ENCODE measurements at places on chromosomes 2 and 18.
A peak's percentile ranks its signal among the peaks of the same experiment; 100 is the strongest.

DNA sequence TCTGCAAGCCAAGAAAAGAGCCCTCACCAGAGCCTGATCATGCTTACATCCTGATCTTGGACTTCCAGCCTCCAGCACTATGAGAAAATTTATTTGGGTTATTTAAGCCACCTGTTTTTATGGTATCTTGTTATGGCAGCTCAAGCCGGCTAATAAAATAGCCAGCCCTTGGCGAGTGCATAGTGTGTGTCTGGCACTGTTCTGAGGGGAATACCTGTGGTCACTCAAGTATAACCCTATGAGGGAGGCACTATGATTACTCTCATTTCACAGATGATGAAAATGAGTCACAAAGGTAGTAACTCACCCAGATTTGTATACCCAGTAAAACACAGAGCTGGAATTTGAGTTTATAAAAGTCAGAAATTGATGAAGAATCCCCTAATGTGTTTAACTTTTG is 556.9 kb upstream of the SETBP1 start:
- DNase-seq: no peak

GRCh38 chr2:40962026-40962425 is 510.1 kb upstream of the SLC8A1 start:
- no peak for DNase-seq

- DNase-seq: no peak
Measured at GRCh38 chr2:34308140-34308539, 709.0 kb upstream of the FAM98A start.

DNA sequence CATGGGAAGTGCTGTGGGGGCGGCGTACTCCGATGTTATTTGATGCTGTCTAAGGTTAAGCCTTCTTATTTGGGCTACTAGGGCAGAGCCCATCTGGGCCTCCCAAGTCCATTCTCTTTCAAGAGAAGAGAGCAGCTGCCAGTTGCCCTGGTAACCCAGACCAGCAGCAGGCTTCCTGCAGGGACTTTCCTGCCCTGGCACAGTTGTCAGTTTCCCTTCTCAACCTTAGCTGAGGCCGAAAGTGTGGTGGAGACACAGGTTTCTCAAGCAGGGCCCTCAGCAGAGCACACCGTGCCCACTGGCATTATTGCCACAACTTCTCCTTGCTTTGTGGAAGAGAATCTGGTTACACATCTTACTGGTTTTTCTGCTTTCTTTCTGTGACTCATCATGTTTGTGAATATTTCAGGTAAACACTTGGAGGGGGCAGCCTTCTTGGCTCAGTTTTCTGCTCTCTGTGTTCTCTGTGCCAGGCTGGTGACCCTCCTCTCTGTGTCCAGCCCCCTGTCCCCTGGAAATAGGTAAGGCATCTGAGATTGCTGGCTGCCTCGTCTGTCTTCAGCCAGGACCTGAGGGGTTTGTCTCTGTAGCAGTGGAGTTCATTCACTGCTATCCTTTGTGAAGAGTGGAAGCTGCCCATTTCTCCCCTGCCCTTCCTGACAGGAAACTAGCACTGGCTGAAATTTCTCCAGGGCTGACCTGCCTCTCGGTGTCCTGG is 111.0 kb downstream of the B3GNT2 start:
- no peak for DNase-seq

GRCh38 chr2:148541792-148542191 is 102.8 kb upstream of the EPC2 start:
- no peak for DNase-seq

DNA sequence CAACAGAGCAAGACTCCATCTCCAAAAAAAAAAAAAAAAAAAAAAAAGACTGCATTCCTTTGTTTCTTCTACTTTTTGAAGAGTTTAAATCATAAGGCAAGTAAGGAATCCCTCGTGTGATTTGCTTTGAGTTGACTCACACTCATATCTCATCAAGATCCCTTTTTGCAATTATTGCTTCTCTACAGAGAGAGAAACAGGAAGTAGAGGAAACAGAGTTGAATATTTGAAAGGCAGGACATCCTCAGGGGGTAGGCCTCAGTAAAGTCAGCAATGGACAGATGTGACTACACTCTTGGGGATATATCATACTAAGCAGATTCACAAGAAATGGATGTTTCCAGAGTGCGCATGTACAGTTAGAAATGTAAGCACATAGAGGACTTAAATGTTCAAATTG is 11.2 kb upstream of the EFR3B start:
- no peak for DNase-seq

GRCh38 chr2:108587621-108588020 is 53.4 kb downstream of the LIMS1 start:
- DNase-seq: no peak

DNA sequence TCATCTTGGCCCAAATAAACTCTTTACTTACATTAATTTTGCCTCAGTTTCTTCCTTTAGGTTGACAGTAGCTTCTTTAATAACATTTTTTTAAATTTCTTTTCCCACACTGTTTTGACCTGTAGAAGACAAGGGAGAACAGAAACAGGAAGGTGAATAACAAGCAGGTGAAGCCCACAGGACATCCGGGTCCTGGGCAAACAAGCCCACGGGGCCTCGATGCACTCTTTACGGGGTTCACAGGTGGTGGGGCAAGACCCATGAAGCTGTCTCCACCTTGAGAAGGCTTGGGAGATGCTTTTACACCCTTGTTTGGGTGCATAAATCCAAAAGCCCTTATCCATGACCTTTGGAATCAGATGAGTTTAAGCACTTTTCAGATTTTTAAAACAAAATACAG is 301.0 kb upstream of the MGAT5 start:
- no peak for DNase-seq

- no peak for DNase-seq
Measured at GRCh38 chr2:206423147-206423546, 20.2 kb upstream of the ADAM23 start.

DNA sequence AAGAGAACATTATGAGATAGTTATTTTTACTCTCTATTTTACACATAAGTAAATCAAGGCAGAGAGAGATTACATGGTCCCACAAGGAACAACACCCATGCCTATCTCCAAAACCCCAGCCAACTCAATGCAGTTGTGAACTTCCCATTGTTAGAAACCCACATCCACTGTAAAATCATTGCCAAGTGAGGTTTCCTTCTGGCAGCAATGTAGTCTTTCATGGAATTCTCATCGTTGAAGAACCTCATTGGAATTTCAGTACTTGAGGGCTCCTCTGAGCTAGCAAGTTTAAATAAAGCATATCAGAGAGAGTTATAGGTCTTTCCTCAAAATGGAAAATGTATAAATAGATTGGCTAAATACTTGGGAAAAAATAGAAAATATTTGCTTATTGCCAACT is 105.2 kb downstream of the RAD51AP2 start:
- DNase-seq: no peak

GRCh38 chr2:190277234-190278112 is 42.2 kb downstream of the HIBCH start:
- no peak for DNase-seq

DNA sequence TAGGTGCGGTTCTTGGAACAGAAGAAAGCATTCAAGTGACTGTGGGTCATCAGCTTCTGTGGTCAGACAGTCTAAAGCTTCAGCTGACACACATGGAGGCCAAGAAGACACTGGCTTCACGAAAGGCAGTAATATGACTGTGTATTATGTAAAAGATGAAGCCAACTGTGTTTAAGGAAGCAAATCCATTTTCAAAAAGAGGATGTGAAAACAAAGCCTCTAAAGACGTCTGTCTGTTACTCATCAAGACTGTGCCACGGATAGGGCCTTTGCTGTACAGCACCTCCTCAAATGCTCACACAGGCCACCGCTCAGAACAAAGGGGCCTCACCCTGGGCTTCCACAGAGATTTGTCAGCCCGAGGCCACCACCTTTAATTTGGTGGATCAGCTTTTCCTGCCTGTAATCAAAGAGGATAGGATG is 21.1 kb upstream of the TMEM163 start:
- DNase-seq: no peak

GRCh38 chr18:71001597-71001996 is 712.8 kb downstream of the SOCS6 start:
- no peak for DNase-seq

GRCh38 chr18:10890022-10890421 is 259.3 kb downstream of the PIEZO2 start:
- no peak for DNase-seq

- no peak for DNase-seq
Measured at GRCh38 chr18:48673853-48674721, 135.3 kb downstream of the CTIF start.

- DNase-seq: no peak
Measured at GRCh38 chr18:44898498-44898897, 217.8 kb downstream of the SETBP1 start.

DNA sequence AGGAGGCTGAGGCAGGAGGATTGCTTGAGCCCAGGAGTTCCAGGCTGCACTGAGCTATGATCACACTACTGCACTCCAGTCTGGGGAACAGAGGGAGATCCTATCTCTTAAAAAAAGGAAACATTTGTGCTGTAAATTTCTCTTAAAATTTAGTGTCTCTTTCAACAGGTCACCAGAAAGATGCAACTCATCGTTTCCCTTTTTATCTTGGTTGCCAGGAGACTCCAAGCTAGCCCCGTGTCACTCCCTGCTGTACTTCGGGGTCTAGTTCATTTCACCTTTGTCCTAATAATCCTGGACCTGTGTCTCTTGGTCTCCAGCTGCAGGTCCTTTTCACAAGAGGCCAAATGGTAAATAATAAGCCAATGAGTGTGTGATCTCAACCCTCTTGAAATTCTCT is 7.1 kb downstream of the HS1BP3 start:
- DNase-seq: no peak

DNA sequence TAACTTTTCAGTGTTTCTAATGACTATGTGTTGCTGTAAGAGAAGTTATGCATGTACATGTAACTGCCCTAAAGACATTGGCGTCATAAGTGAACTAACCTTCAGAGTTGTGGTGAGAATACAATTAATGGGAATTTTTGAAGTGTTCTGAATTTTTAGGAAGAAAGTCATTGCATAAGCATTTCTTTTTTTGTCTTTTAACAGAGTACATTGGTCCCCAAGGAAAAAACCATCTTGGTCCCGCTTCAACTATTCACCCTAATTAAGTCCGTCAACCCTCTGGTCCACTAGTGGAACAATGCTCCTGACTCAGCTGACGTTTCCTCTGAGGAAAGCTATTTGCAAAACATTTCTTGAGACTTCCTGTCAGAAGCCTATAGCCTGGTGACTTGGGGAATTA is 41.1 kb upstream of the VIT start:
- DNase-seq: no peak

DNA sequence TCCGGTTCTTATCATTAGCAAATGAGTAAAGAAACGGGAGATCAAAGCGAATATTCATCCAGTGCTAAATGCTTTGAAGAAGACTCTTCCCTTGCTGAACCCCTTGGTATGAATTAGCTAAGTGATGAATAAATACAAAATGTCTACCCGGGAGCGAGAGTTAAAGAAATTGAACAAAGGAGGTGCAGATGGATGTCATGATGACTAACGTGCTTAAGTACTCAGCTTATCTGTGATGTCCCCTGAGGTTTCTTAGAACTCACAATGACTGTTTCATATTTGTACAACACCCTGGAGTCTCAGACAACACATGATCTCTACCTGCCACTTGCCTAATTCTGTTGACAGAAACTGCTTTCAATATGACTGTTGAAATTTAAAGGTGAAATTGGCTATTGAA is 148.5 kb downstream of the TMEM200C start:
- DNase-seq: no peak

DNA sequence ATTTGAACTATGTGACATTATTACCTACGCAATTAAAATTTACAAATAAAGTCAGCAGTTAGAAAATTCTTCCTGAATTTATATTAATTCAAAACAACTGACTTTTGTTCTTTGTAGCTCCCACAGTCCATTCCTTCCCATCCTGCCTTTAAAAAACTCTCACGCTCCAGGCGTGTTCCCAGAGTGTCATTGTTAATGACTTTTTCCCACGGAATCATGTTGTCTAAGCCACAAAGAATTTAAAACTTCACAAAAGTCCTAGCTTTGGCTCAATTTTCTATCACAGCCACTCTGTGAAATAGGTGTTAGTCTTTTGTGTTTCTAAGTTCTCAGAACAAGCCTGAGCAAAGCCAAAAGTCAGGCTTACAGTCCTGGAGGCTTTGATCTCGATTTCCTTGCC is 26.5 kb downstream of the SLC1A4 start:
- no peak for DNase-seq

- DNase-seq: no peak
Measured at GRCh38 chr18:13028869-13029268, 37.7 kb downstream of the CEP192 start.

DNA sequence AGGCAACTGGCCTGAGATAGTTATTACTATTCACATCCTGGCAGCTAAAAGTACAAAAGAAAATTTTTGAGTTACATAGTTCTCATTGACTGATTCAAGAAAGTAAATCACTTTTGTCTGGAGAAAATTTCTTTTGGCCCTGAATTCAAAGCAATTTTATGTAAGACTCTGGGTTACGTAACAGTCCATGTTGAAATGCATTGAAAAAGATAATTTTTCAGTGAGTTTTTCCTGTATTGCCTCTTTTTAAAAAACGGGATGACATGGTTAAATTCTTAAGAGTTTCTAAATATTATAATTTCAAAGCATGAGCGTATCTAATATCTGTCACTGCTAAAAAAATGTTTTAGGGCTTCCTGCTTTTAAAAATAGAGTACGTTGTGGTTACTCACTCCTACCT is 72.7 kb downstream of the ANKRD12 start:
- DNase-seq: no peak

- no peak for DNase-seq
Measured at GRCh38 chr2:73110168-73111072, 2.3 kb downstream of the RAB11FIP5 start.

DNA sequence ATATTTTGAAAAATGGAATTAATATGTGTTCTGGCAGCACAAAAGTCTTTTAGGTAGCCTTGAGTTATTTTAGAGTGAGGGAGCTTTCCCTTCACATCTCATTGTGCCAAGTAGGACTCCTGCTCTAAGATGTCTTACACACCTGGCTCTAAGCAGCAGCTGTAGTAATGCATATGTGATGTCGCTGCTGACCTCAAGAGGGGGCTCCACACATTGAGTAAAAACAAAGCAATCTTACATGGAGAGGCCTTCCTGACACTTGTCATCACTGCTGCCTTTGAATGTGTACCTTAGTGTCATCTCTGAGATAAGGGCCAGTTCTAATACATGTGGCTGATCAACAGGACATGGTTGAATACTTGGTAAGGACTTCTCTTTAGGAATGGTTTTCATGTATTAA is 75.8 kb downstream of the ACTR3 start:
- peak; percentile 48 for DNase-seq

- DNase-seq: no peak
Measured at GRCh38 chr2:149849136-149849535, 261.6 kb upstream of the MMADHC start.

DNA sequence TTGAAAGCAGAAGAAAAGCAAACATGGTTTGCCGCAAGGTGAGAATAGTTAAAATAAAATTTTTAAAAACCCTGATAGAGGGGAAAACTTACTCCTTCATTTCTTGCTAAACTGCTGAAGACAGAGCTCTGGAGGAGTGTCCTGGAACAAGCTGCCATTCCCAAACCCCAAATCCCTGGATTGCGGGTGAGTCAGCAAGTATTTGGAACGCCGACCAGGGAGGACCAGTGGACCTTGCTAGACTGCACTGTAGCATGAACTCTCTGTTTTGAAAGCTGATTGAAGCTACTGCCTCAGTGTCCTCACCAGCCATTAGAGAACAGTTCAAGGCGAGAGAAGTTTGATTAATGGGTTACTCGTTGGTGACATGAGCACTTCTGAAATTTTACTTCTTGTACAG is 99.4 kb upstream of the RASGRP3 start:
- DNase-seq: no peak

Data from H1 (cell line).